ENCODE measurements at places on chromosomes 11 and 22. TPM values are rescaled to one million over a fixed set of nuclear protein-coding genes. Genes with fewer than 3 reads are reported as not detected.

- no peak for DNase-seq
Measured at GRCh38 chr22:40054486-40054885, 59.7 kb downstream of the FAM83F start.

DNA sequence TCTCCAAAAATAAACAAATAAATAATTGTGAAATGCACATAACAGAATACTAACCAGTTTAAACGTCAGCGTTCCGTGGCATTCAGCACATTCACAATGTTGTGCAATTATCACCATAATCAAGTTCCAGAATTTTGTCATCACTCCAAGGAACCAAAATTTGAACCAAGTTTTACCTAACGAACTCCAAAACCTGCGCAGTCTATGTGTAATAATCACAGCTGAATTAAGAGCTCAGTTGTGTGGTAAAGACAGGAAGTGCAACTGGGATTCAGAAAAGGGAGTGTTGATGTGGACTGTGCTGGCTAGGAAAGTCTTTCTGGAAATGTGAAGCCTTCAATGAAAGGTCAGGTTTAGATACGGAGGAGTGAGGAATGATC lies 5.4 kb upstream of the MCAM start:
- DNase-seq, result no peak

DNA sequence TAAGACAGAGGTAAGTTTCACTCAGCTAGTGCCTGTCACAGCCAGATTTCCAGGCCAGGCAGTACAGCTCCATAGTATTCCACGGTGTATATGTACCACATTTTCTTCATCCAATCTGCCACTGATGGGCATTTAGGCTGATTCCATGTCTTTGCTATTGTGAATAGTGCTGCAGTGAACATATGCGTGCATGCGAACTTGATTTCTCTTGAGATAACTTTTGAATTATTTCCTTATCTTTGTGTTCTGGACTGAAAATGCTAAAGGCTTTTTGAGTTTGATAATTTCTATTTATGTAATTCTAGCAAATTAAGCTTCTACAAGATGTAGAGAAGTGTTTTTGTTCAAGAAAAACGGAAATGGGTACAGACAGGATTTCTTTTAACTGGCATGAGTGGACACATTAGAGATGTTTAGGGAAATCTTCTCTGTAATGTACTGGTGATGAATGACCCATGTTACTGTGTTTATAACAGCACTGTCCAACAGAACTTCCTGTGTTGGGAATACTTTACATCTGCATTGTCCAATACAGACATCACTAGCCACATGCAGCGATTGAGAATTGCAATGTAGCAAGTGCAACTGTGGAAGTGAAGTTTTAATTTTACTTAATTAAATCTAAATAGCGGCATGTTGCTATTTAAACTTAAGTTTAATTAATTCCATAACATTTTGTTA lies 151.3 kb downstream of the CADM1 start:
- no peak for DNase-seq

- no peak for DNase-seq
Measured at GRCh38 chr22:27804470-27805297, 3.1 kb upstream of the MN1 start.

GRCh38 chr11:1082346-1082727 lies 7.7 kb downstream of the MUC2 start:
- DNase-seq, result no peak

GRCh38 chr11:7579361-7579791 lies 65.6 kb downstream of the PPFIBP2 start:
- no peak for DNase-seq

- DNase-seq, result no peak
Measured at GRCh38 chr11:105324156-105324555, 184.6 kb upstream of the CARD18 start.

DNA sequence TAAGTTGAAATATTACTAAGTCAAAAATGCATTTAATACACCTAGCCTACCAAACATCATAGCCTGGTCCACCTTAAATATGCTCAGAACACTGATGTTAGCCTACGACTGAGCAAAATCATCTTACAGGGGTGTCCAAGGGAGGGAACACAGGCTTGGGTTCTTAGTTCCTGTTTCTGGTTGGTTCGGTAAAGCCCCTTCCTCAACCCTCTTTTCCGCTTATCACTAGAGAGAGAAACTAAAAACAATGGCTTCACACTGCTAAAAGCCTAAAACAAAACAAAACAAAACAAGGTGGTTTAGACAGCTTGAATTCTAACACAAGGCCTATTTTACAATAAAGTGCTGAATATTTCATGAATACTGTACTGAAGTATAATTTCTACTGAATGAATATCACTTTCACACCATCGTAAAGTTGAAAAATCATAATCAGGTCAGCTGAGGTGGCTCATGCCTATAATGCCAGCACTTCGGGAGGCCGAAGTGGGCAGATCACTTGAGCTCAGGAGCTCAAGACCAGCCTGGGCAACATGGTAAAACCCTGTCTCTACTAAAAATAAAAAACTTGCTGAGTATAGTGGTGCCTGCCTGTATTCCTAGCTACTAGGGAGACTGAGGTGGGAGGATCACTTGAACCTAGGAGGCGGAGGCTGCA lies 118.0 kb downstream of the SIK3 start:
- DNase-seq, result no peak

GRCh38 chr11:102568851-102569250 lies 38.3 kb upstream of the MMP7 start:
- no peak for DNase-seq

- no peak for DNase-seq
Measured at GRCh38 chr11:60756307-60757032, at the start of gene MS4A15. MS4A15 (plus strand) TSS chr11:60756867; CDS start chr11:60763734, 6,867 bp downstream.

DNA sequence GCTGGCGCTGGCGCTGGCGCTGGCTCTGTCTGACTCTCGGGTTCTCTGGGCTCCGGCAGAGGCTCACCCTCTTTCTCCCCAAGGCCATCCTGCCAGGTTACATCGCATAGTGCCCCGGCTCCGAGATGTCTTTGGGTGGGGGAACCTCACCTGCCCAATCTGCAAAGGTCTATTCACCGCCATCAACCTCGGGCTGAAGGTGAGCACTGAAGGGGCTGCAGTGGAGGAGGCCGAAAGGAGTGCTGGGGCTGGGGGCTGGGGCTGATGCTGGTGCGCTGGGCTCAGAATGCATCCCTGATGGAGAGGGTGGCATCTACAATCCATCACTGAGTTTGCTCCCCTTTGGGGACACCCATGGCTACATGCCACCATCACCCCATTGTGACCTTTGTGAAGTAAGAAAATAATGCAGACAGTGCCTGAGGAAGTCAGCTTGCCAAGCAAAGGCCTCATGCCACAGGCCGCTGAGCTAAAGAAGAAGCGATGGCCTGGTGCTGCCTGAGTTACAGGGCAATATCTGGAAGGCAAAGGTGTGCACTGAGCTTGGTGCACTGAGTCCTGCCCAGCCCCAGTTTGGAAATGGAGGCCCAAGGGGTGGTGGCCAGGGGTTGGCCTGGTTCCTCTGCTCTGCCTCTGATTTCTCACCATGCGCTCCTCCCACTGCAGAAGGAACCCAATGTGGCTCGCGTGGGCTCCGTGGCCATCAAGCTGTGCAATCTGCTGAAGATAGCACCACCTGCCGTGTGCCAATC lies 620 bp downstream of the SMPD1 start:
- DNase-seq, result no peak

- no peak for DNase-seq
Measured at GRCh38 chr11:35246745-35247144, 107.8 kb downstream of the CD44 start.

GRCh38 chr11:81036168-81036870 lies 1595.5 kb upstream of the TENM4 start:
- no peak for DNase-seq

GRCh38 chr11:12600829-12601228 lies 73.4 kb upstream of the TEAD1 start:
- no peak for DNase-seq

DNA sequence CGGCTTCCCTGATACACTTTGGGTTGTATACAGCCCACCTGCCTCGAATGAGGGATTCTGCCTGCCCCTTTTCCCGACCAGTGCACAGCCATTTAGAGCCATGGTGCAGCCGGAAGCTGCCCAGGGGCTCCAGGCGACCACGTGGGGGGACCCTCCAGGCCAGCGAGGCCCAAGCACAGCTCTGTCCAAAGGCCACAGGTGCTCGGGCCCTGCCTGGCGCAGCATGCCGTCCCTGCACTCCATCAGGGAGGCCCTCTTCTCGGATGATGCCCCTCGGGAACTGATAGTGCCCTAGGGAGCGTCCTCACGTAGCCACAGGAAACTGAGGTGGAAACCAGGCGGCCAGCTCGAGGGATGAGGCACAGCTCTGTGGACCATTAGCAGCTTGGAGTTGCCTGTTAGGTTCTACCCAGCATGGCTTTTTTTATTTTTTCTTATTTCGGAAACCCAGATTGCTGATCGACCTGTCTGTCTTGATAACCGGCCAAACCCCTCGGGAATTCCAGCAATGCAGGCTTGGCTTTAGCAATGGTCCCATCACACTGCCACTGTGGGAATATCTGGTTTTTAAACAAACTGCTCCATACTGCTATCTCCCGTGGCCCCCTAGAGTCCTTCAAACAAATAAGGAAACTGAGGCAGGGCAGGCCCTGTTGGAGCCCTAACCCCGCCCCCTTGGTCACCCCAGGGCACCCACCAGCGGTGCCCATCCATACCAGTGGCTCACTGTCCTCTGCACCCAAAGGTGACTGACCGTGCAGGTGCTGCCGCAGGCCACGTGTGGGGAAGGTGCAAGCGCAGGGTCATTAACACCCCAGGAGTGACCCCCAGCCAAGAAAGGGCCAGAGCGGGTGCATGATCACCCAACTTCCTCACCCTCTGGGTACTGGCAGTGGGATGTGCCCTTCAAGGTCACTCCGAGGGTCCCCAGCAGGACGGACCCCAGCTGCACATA lies 8.0 kb downstream of the ANO1 start:
- DNase-seq, result no peak

- DNase-seq, result no peak
Measured at GRCh38 chr11:1870326-1870696, 17.4 kb downstream of the LSP1 start.

GRCh38 chr11:95485115-95485900 lies 254.3 kb upstream of the SESN3 start:
- DNase-seq, result no peak

GRCh38 chr11:74204701-74205100 lies 33.6 kb downstream of the PPME1 start:
- DNase-seq, result no peak

GRCh38 chr11:32931606-32932005 lies 39.0 kb downstream of the QSER1 start:
- DNase-seq, result no peak

- no peak for DNase-seq
Measured at GRCh38 chr11:105975128-105975527, 46.9 kb downstream of the MSANTD4 start.

- DNase-seq, result no peak
Measured at GRCh38 chr22:41914611-41915034, 251 bp downstream of the SHISA8 start.

ME3 gene
- total RNA-seq, result 17.5 TPM

CDHR5 gene
- total RNA-seq, result not detected

TEAD1 gene
- total RNA-seq, result 152 TPM

C11orf97 gene
- total RNA-seq, result not detected

OR51B2 gene
- not detected for total RNA-seq

Data from osteocyte (in vitro differentiated cells).